ENCODE measurements at places on chromosomes 7 and 10. TPM values are rescaled to one million over a fixed set of nuclear protein-coding genes. Genes with fewer than 3 reads are reported as not detected.

Gene EN2
- 0.04 TPM for polyA plus RNA-seq

Gene GNAI1
- polyA plus RNA-seq: 138 TPM

Gene ZNF786
- polyA plus RNA-seq: 10.5 TPM

- DNase-seq: no peak
Measured at GRCh38 chr7:136030867-136031318, 53.7 kb upstream of the MTPN start.

DNA sequence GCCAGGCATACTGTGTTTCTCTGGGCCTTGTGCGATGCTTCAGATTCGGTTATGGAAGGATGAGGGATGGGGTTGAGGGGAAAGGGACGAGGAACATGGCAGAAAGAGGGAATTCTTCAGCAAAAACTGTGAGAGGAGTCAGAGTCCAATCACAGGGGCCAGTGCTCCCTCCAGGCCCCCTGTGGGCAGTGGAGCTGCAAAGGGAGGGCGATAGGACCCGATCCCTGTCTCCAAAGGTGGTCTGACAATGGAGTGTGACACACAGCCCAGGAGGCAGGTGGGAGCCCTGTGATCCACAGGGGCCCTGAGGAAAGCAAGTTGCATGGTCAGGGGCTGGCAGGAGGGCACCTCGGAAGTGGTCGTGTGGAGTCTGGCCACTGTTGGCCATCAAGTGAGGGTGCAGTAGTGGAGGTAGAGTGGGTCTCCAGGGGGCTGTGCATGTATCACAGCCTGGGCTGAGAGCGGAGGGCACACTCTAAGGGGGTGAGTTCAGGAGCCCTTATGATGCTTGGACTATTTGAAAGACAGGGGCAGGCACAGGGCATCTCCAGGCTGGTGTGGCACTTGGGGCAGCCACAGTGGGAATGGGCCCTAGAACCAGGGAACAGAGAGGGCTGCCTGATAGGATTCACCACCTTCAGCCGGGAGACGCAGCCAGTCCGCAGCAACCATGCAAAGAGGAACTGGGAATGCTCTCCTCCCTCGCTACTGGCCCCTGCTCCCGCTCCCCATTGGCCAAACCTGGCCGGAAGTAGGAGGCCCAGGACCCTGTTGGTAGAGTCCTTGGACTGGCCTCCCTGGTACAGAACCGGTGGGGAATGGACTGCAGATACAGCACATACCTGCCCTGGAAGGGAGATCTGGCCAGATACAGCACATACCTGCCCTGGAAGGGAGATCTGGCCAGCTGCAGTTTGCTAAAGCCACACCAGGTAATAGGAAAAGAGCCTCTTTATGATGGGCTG lies 115.9 kb downstream of the ADCY1 start:
- no peak for DNase-seq

- DNase-seq: no peak
Measured at GRCh38 chr10:32376097-32376496, 29.1 kb upstream of the EPC1 start.

DNA sequence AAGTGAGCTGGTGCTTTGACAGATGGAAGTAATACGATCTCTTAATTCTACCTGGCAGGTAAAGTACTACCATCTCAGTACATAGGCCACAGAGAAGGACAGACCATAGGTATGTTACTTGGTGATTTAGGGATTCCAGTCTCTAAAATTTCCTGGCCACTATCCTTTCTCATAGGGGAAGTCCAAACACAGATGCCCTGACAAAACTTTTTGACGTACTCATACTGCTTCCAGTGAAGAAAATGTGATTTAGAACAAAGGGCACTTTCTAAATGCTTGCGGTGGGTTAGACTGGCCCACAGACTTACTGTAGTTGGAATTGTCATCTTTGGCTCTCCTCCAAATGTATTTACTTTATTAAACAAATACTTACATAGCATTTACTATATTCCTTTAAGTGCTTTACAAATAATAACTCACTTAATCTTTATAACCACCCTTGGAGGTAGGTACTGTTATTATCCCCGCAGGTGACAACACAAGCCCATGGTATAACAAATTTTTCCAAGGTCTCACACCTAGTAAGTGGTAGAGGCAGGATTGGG lies 3.0 kb downstream of the PI4K2A start:
- no peak for DNase-seq
